ENCODE measurements at places on chromosomes 2 and 18. TPM values are rescaled to one million over a fixed set of nuclear protein-coding genes. Genes with fewer than 3 reads are reported as not detected.

ILKAP gene
- 34.3 TPM for polyA plus RNA-seq

SOWAHC gene
- 1.5 TPM for polyA plus RNA-seq

DNA sequence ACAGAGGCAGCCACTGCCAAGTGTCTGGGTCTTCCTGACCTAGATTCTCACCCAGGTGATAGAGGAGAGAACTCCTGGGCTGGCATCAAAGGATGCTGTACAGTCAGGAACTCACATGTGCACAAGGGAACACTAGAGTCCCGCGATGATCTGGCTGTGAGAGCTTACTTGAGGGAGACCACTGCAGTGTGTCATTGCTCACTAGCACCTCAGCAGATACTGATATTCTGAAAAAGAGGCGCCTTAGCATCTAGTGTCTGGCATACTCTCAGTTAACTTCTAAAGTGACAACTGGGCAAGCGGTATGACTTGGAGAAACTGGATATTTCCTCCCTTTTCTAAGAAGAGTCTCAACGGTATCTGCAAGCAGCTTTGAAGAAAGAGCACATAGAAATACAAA, 189.9 kb downstream of the CMPK2 start:
- no peak for DNase-seq

GRCh38 chr2:217951521-217952247, 51.1 kb downstream of the TNS1 start:
- no peak for DNase-seq

DNA sequence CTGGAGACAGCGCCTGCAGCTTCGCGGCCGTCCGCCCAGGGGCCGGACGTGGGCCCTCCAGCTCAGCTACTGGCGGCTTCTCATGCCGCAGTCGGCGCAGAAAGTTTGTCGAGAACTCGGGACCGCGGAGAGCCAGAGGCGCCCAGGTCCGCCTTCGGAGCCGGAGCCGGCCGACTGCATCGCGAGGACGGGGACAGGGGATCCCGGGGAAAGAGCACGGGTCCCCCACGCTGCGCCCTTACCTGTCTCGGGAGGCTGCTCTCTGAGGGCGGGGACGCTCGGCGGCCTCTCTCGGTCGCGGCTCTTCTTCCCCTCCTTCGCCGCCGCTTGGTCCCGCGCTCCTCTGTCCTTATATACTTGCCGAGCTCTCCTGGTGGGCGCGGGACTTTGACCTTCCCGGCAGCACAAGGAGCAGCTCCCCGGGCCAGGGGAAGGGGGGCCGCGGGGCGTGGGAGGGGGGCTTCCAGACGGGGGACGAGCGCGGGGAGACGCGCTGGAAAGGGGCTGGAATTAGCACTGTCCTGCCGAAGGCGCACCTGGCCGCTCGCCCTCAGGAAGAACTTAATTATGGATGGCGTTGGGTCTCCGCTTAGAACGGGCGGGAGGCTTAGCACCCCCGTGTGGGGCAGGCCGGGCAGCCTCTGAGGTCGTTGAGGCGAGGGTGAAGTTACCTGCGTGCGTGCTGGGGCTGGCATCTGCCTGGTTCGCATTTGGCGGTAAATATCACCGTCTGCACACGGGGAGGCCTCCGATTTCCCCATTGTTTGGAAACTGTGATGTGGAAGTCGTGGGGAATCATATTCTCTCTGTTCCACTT, at the start of gene POMC:
Gene POMC, minus strand, starts transcription at position 325 of the 817 bp plus-strand sequence. CDS start 3,808 bp downstream, outside the sequence.
- peak; percentile 64 for DNase-seq

DNA sequence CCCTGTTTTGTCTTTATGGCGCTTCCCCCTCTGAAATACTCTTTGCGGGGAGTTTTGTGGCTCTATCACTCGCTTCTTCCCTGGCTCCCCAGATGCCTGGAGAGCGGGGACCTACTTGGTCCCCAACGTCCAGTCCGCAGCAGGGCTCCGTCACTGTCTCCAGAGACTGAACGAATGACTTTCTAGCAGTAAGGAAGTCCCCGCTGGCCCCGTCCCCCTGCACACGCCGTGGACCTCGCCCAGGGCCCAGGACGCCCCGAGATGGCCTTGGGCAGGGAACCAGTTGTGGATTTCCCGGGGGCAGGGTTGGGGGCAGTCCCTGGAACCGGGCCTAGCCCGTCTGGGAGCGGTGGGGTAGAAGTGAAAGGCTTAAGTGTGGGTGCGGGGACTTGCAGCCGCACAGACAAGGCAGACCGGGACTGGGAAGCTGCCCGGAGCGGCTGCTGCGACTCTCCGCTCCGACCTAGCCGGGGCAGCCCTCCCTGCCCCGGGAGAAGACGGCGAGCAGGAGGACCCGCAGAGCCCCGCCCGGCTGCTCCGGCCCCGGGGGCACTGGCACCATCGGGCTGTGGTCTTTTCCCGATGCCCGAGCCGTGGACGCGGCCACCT, 821 bp upstream of the EPHA4 start:
- DNase-seq: peak; percentile 79

- no peak for DNase-seq
These were observed 48.8 kb downstream of the SH3BP4 start for GRCh38 chr2:235000426-235001236.

DNA sequence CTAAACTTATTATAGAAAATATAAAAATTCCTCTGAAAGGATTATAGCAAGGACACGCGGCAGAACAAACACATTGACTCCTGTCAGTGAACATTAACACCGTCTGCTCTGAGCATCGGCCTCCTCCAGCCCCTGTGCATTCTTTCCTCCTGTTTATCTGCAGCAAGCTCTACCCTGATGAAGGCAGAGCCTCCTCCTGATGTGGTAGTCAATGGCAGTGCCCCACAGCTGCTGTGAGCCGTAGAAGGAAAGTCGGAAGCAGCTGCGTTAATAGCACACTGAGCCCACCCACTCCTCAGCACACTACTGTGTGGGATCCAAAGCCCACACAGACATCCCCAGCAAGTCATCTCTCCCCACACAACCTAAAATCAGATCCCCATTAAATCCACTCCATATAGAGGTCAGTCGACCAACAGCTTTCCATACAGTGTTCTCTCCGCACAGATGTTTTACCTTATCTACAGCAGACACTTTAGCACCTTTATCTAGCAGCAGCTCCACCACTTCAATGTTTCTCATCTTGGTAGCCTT, 41.0 kb downstream of the KIDINS220 start:
- DNase-seq: no peak

DNA sequence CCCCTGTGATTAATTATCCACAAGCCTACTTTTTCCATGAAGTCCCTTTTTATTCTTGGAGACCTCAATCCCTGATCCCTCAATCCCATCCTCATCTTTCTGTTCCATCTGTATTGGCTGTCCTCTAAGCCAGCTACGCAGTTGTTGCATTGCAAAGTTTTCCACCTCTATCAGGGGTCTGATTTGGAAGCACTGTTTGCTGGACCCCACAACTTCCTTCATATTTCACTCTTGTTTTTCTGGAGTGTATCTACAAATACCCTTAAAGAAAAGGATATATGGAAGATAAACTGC, 22.4 kb downstream of the FN1 start:
- DNase-seq: no peak

- DNase-seq: no peak
These were observed 25.4 kb downstream of the POLE4 start for GRCh38 chr2:74983631-74984392.

GRCh38 chr2:134247679-134248078, 6.2 kb upstream of the MGAT5 start:
- DNase-seq: no peak

GRCh38 chr18:10015941-10016819, 102.4 kb downstream of the VAPA start:
- DNase-seq: no peak

KIF3C gene
- polyA plus RNA-seq: 3.1 TPM

DNA sequence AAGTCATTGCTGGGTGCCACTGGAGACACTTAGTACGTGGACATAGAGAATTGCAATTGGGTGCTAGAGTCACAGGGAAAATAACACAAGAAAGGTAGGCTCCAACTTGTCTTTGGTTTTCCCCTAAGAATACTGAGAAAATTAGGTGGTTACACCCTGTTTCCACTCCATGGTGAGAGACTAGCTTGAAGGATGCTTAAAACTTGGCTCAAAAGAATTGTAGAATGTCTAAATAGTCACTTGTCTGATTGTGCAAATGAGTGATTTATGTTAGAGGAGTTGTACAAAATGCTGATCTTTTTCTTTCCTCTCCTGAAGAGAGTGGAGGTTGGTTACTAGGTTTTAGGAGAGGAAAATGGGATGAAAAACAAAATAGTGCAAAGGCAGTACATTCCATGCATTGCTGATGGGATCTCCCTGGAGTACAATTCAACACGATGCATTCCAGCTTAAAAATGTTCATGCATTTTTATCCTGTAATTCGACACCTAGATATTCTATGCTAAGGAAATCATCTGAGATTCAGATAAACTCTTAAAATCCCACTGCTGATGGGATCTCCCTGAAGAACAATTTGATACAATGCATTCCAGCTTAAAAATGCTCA, 2.2 kb upstream of the SERPINB12 start:
- no peak for DNase-seq

DNA sequence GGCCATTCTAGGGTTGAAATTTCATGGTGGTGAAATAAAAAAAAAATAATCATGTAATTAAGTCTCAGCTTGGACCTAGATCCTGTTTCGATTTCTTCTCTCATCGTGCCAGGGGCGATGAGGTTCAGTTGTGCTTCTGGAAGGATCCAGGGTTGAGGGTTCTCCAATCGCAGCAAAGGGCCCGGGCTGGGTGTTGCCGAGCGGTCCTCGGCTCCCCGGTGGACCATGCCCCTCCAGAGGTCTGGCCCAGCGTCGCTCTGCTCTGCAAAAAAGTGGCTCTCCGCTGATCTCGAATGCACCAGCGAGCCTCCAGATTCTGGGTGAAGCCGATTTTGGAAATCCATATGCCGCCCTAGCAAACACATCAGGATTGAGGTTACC, 39.0 kb downstream of the EN1 start:
- no peak for DNase-seq

GRCh38 chr18:51051105-51051712, 21.2 kb downstream of the SMAD4 start:
- no peak for DNase-seq

- peak; percentile 28 for DNase-seq
These were observed 177.6 kb downstream of the ZNF521 start for GRCh38 chr18:25174324-25174723.

DNA sequence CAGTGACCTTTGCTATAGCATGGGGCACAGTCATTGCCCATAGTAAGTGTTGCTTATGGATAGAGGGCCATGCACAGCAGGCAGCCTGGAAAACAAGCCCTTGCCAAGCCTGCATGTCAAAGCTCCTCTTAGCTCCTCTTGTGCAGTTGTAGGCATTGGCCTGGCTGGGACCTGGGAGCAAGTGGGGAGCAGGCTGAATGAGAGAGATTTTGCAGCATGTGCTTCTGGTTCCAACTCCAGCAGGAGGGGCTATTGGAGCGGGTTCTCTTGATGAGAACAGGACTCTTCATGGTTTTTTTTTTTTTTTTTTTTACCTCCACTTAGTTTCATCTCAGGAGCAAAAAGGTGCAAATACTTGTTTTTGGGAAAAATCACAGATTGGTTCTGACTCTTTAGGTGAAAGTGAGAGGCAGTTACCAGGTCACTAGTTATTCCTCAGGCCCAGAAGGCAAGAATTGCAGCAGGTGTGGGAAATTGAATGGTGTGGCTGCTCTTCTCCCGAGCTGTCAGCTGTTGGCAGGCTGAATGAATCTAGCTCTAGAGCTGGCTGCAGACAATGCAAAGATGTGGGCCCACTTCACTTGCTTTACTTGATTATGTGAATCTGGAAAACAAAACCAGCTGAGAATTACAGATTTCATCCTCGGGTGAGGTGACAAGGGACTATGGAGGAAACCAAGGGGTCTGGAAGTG, 95.9 kb downstream of the MAP4K4 start:
- no peak for DNase-seq

GRCh38 chr18:73944715-73945114, 202.9 kb downstream of the FBXO15 start:
- no peak for DNase-seq

DNA sequence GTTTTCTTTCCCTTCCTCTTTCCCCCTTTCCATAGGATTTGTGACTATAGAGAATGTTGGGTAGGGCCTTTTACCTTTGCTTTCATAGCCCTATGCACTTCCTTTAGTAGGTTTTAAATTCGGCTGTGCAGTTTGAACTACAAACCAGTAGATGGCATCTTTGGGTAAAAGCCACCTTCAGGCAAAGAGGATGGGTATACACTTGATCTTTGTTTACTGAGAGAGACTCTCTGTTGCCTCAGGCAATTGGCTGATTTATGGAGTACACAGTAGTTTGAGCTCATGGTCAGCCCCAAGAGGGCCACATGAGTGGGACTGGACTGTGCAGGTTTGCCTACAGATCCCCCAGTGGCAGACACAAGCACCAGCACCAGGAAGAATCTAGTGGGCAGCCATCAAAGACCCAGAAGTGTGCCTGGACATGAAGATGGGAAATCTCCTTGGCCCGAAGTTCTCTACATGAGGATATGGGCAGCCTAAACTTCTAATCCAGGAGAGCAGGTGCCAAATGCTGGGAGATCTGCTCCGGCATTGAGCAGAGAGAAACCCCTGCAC, 1304.3 kb upstream of the DDX18 start:
- no peak for DNase-seq

NCKAP5 gene
- 3.8 TPM for polyA plus RNA-seq

DNA sequence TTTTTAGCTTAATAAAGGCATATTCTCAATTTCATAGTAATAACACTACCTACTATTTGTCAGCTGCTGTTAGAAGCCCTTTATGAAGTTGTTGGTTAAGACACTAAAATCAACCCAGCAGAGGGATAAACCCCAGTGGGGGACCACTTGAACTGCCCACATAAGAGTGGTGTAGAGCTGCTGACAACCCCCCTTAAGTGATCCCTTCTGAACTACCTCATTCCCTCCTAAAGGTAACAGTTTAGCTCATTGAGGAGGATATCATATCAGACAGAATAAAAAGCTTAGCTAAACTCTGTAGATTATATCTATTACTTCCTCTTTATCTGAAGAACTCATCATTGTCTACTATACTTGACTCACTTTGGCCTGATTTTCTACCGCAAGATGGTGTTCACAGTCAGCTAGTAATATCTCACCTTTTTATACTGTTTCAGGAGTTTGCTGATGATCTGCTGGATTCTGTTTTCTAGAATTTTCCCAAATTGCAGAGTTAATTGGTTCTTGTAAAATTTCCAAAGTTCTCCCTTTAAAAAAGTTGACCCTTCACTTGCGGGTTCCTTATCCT, 16.2 kb downstream of the GALM start:
- no peak for DNase-seq

DNA sequence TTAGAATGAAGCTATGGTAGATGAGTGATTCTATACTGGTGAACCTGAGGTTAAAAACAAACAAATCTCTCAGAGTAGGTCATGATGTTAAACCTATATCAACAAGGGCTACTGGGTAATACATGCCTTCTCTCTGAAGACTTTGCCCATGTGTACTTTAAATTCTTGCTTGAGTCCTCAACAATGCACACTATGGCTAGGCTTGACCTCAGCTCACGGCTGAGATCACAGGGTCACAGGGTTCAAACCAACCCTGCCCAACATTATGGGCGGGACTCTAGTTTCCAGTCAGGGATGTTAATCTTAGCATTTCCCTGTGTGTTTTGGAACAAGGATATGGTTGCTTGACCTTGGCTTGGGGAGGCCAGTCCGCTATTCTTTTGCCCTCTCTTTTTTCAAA, 7.7 kb downstream of the CD28 start:
- DNase-seq: peak; percentile 53

AP1S3 gene
- polyA plus RNA-seq: 0.18 TPM
